Mammary epithelial cell (primary cell): ENCODE measurements at places on chromosomes 7 and 10.

GRCh38 chr7:111639934-111640333, 77.6 kb upstream of the IMMP2L start:
- DNase-seq, result no peak

- no peak for DNase-seq
Observed at GRCh38 chr10:132939957-132940790, 2.2 kb downstream of the CFAP46 start.

DNA sequence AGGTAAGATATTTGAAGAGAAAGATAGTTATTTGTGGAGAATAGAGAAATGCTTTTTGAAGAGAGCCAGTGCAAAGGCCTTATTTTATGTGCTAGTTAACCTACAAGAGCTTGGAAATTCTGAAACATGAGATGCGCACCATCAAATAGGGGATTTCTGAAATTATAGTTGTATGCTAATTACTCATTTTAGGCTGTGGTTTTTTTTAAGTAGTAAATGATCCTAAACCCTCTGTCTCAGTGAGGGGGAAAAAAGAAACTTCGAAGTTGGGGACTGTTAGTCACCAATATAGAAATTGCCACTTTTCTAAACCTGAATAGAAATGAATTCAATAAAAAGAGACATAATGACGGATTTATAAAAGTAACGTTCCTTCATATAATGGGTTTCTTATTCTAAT, 119.3 kb upstream of the MDFIC start:
- no peak for DNase-seq

DNA sequence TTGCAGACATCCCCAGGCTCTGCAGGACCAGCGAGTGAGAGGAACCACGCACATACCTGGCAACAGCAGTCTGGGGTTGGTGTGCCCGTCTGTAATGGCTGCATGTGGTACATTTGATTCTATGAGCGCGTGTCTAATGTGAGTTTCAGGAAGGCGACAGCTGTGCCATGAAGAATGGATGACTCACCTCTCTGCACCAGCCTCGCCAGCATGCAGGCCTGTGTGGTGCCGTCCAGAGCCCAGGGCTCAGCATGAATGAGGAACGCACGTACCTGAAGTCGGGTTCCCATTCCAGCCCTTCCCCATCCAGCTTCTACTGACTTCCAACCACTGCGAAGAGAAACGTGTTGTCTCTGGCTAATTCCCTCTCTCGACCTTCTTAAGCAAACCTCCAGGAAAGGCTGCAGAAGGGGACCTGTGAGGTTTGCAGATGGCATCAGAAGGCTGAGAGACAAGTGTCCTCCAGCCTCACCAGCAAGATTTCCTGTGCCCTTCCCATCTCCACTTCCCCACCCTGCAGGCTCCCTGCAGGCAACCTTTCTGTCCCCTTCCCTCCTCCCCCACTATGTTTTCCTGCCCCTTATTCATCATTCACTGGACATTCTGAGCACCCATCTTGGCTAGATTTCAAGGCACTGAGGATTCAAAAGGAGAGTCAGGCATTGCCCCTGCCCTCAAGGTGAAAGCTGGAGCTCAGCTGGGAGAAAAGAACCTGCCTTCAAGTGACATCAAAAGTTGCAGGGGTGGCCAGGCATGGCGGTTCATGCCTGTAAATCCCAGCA, 54.3 kb downstream of the ASB13 start:
- DNase-seq, result no peak

- DNase-seq, result peak; percentile 20
Observed at GRCh38 chr10:71608819-71609768, 110.5 kb downstream of the C10orf105 start.

- no peak for DNase-seq
Observed at GRCh38 chr10:32943395-32943794, 14.6 kb downstream of the ITGB1 start.
